ENCODE measurements at places on chromosomes 6 and 20.
A peak's percentile ranks its signal among the peaks of the same experiment; 100 is the strongest.

GRCh38 chr6:132511831-132512220, 1.1 kb downstream of the STX7 start:
- no peak for DNase-seq

DNA sequence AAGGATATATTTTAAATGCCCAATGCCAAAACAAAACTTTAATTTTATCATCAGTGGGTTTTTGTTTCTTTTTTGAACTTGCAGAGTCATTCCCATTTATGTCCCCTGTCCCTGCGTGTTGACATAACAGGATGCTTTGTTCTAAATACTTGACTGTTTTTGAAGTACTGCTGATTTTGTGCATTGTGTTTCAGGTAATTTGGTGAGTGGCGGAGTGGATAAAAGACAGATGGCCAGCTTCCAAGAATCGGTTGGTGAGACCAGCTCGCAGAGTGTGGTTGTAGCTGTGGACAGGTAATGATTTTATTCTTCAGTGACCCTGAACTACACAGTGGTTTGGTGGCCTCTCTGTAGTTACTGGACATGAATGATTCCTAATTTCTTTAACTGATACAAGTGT, 50.5 kb upstream of the CSE1L start:
- DNase-seq = no peak

GRCh38 chr20:43404878-43405277, 52.8 kb upstream of the SRSF6 start:
- peak; percentile 13 for DNase-seq

- peak; percentile 75 for DNase-seq
Measured at GRCh38 chr6:28648035-28648877, 122.6 kb downstream of the GPX5 start.

DNA sequence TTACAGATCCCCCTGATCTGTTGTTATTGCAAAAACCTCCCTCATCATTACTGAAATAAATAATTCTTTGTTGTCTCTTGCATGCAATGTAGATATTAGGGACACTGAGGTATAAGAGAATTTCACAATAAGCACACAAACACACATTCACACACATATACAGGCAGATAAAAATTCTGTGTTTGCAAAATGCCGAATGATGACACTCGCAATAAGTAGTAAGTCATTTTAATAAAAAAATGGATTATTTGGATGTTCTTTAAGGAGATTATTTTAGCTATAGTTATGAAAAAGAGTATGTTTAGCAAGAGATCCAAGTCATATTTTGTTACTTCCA, 13.6 kb downstream of the DEFB114 start:
- no peak for DNase-seq

GRCh38 chr20:19222520-19223040, 10.1 kb downstream of the SLC24A3 start:
- DNase-seq = no peak

Data from epithelial cell of esophagus (primary cell).